ENCODE measurements at places on chromosomes 5 and 9.

- H3K36me3 ChIP-seq = no peaks in the 10 kb centered on the region
- H3K27ac ChIP-seq = no peak overlapping the region
- no peak overlapping the region for H3K4me3 ChIP-seq
- no peak for DNase-seq
- H3K27me3 ChIP-seq = no peaks in the 10 kb centered on the region
- no peaks in the 10 kb centered on the region for H3K4me1 ChIP-seq
Observed at GRCh38 chr5:164422400-164422799, 917.0 kb downstream of the MAT2B start.

GRCh38 chr5:57566914-57567313, 84.3 kb upstream of the ACTBL2 start:
- no peaks in the 10 kb centered on the region for H3K36me3 ChIP-seq
- no peak overlapping the region for H3K4me3 ChIP-seq
- H3K4me1 ChIP-seq = no peaks in the 10 kb centered on the region
- H3K27ac ChIP-seq = no peak overlapping the region
- H3K27me3 ChIP-seq = no peaks in the 10 kb centered on the region

GRCh38 chr9:130445268-130445983, 665 bp downstream of the ASS1 start:
- peak overlapping the region; percentile 87 for H3K27ac ChIP-seq
- peak overlapping the region; percentile 63 for H3K4me3 ChIP-seq
- DNase-seq = peak; percentile 69
- H3K36me3 ChIP-seq = no peaks in the 10 kb centered on the region
- peaks cover 16% of the 10 kb centered on the region for H3K4me1 ChIP-seq

DNA sequence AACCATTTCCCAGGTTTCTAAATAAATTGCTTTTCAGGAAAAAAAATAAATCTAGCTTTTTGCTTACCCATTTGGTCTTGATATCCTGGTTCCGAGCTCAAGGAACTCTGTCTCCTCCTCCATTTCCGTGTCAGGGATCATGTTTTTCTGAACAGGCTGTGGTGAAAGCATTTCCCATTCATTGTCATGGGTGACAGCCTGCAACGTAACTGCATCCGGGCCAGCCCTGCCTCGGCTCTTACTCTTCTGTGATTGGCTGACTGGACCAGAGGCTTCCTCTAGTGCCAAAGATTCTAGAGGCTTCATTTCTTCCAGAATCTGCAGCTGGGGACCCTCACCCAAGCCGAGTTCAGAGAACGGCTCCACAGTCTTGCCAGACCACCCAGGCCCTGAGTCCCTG, 61.0 kb upstream of the PCA3 start:
- H3K4me3 ChIP-seq = no peak overlapping the region
- no peaks in the 10 kb centered on the region for H3K27me3 ChIP-seq
- H3K4me1 ChIP-seq = no peaks in the 10 kb centered on the region
- H3K27ac ChIP-seq = no peak overlapping the region
- DNase-seq = no peak

- peak overlapping the region; percentile 85 for H3K27ac ChIP-seq
- H3K4me1 ChIP-seq = no peaks in the 10 kb centered on the region
- DNase-seq = no peak
- H3K36me3 ChIP-seq = no peaks in the 10 kb centered on the region
- no peaks in the 10 kb centered on the region for H3K27me3 ChIP-seq
- H3K4me3 ChIP-seq = peak overlapping the region; percentile 83
Observed at GRCh38 chr9:78235256-78235761, 566 bp upstream of the CEP78 start.

DNA sequence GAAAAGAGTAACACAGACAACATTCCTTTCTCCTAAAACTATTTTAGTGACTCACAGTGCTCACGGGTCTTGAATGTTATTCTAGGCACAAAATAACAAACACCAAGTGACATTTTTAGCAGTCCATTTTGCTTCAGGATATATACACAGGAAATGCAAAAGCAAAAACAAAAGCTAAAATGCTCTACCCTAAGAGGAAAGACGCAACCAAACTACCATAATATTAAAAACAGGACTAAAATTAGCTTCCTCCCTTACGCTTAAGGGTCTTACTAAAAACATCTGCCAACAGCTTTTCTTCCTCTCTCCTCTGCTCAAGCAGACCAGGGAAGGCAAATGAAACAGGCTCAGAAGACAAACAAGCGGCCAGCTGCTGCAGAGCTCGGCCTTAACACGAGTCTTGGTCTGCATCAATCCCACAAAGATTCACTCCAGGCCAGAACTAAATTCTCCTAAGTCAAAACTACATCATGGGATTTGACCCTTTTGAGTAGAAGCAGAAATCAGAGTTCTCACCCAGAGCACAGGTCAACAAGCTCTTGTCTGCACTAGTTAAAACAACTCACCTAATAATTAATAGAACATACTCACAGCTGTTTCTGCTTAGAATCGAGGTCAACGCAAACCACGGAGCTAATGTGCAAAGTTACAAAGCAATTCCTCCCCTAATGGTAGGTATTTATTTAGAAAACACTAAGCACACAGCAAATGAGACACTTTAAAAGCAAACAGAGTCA, 62.3 kb downstream of the RAPGEF1 start:
- peaks cover 27% of the 10 kb centered on the region for H3K4me1 ChIP-seq
- no peaks in the 10 kb centered on the region for H3K27me3 ChIP-seq
- H3K27ac ChIP-seq = peak overlapping the region; percentile 97

DNA sequence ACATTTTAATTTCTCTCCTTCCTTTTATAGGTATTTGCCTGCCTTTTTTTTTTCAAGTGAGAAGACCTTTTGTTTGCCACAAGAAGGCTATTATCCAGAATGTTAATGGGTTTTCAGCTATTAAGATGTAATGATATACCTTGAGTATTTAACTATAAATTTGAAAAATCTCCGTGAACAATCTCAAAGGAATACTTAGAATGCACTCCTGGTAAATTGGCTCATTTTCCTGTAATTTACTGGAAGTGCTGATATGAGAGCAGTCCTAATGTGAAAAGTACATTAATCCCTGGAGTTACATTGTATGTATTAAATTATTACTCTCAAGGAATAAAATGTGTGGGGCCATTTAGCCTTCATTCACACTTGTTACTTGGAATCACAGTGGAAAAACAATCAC, 32.4 kb downstream of the AOPEP start:
- no peak overlapping the region for H3K4me3 ChIP-seq
- H3K4me1 ChIP-seq = no peaks in the 10 kb centered on the region
- H3K27ac ChIP-seq = no peak overlapping the region

- no peaks in the 10 kb centered on the region for H3K36me3 ChIP-seq
- no peaks in the 10 kb centered on the region for H3K27me3 ChIP-seq
- H3K27ac ChIP-seq = no peak within 1 kb of the TSS
- no peak for DNase-seq
- H3K4me1 ChIP-seq = no peaks in the 10 kb centered on the region
Observed at GRCh38 chr5:180591311-180591887, at the start of gene SCGB3A1. SCGB3A1 (minus strand) TSS chr5:180591499; CDS start chr5:180591462, 37 bp downstream.

DNA sequence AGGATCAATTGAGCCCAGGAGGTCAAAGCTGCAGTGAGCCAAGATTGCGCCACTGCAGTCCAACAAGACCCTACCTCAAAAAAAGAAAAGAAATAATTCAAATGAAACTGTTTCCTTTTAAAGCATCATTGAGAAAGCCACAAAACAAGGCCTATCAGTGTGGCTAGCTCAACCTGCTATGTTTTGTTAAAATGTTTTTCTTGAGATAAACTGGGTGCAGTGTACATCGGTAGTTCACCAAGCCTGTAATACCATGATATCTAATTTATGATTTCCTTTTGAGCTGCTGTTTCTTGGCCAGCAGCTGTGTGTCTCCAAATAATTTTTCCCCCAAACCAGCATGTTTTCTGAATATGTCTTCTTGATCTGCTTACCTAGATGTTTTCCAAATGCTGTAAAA, 97.3 kb upstream of the GOLGA1 start:
- no peaks in the 10 kb centered on the region for H3K4me1 ChIP-seq
- no peak overlapping the region for H3K27ac ChIP-seq

GRCh38 chr5:89299998-89300397, 417.0 kb upstream of the MEF2C start:
- no peak overlapping the region for H3K27ac ChIP-seq
- no peak for DNase-seq
- H3K27me3 ChIP-seq = no peaks in the 10 kb centered on the region
- H3K4me1 ChIP-seq = no peaks in the 10 kb centered on the region
- H3K4me3 ChIP-seq = no peak overlapping the region

DNA sequence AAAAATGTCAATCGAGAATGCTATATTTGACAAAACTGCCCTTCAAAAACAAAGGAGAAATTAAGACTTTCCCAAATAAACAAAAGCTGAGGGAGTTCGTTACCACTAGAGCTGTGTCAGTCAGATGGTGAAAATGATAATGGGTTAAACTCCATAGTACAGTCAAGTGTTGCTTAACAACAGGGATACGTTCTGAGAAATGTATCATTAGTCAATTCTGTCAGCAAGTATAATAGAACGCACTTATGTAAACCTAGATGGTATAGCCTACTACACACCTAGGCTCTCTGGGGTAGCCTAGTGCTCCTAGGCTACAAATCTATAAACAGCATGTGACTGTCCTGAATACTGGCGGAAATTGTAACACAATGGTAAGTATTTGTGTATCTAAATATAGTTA, 138.7 kb downstream of the DRD1 start:
- no peak for DNase-seq
- H3K36me3 ChIP-seq = no peaks in the 10 kb centered on the region
- H3K27me3 ChIP-seq = no peaks in the 10 kb centered on the region

DNA sequence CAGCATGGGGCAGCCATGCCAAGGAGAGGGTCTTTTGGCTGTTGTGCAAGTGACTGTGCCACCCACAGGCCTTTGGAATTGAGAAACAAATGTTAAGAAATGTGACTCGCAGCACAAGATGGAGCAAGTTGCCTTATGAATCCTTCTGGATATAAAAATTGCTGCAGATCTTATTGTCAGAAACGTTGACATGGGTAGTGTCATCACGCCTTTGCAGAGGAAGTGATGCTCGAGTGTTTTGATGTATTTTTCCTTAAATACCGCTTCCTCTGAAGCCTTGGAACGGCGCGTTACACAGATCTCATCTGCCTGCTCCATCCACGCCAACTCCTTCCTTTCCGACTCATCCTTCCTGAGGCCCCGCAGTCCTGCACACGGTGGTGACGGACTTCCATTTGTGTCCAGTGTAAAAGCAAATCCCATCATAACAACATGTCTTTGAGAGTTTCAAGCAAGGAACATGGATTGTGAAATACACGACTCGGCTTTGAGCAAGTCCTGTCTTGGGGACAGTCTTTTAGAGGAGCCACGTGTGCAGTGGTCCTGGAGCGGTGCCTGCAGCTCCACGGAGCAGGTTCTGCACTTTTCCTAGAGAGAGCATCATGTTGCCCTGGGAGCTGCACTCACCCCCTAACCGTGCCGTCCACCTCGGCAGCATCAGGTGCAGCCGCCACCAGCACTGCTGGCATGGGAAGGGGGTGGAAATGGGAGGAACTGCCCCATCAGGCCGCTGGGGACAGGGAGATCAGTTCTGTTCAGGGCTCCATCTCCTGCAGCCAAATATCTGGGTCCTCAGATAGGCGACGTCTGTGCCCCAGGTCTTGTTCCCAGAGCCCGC, 15.1 kb downstream of the ROPN1L start:
- no peak for DNase-seq
- H3K27me3 ChIP-seq = no peaks in the 10 kb centered on the region
- no peaks in the 10 kb centered on the region for H3K4me1 ChIP-seq
- no peak overlapping the region for H3K27ac ChIP-seq

DNA sequence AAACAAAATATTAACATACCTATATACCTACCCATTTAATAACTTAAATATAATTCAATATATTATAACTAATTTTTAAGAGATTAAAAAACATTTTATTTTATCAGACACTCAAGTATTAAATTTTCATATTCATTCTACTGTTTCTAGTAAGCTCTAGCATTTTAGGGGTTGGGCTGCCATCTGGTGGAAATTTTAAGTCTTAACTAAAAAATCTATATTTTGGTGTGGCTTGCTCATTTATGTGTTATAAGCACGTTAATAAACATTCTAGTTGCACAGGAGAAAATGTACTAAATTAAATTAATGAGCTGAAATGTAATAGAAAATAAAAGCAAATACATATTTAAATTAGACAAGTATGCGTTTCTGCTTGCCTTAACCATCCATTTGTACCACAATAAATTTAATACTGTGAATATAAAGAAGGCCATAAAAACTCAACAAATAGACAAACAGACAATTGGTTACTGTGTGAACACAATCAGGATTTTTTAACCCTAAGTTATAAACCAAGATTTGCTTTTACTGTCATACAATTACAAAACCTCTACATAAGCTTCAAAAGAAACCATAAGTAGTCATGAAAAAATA, 1728.3 kb upstream of the CDH9 start:
- H3K27me3 ChIP-seq = no peaks in the 10 kb centered on the region
- no peaks in the 10 kb centered on the region for H3K4me1 ChIP-seq
- H3K27ac ChIP-seq = no peak overlapping the region
- H3K4me3 ChIP-seq = no peak overlapping the region
- no peaks in the 10 kb centered on the region for H3K36me3 ChIP-seq
- DNase-seq = no peak

DNA sequence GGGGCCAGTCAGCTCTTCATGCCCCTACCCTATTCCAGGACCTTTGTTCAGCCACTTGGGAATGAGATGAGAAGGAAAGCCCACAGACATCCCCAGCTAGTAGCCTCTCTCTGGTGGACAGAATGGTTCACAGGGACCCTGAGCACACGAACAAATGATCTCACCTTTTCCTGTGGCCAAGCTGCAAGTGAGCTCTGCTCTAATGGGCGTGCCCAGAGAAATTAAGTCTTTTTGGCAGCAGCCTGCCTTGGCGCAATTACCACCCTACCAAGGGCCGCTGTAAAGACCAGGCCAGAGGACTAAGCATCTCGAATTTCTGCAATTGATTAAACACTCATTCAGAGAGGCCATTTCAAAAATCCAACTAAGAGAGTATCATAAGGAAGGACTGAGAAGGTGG, 56.0 kb downstream of the WHRN start:
- H3K36me3 ChIP-seq = no peaks in the 10 kb centered on the region
- no peak for DNase-seq
- peak overlapping the region; percentile 82 for H3K27ac ChIP-seq
- no peaks in the 10 kb centered on the region for H3K27me3 ChIP-seq
- H3K4me1 ChIP-seq = peaks cover 6% of the 10 kb centered on the region

GRCh38 chr9:83027153-83027891, 35.6 kb downstream of the RASEF start:
- H3K27me3 ChIP-seq = no peaks in the 10 kb centered on the region
- H3K4me3 ChIP-seq = no peak overlapping the region
- H3K4me1 ChIP-seq = no peaks in the 10 kb centered on the region
- no peak for DNase-seq

- DNase-seq = no peak
- H3K36me3 ChIP-seq = no peaks in the 10 kb centered on the region
- no peak overlapping the region for H3K4me3 ChIP-seq
Observed at GRCh38 chr9:3674561-3674960, 148.8 kb upstream of the RFX3 start.

GRCh38 chr9:104304925-104305324, 199.1 kb upstream of the OR13F1 start:
- no peak overlapping the region for H3K27ac ChIP-seq
- no peaks in the 10 kb centered on the region for H3K27me3 ChIP-seq
- H3K36me3 ChIP-seq = no peaks in the 10 kb centered on the region
- DNase-seq = no peak
- no peaks in the 10 kb centered on the region for H3K4me1 ChIP-seq
- H3K4me3 ChIP-seq = no peak overlapping the region

- DNase-seq = no peak
- H3K27me3 ChIP-seq = no peaks in the 10 kb centered on the region
- H3K4me1 ChIP-seq = no peaks in the 10 kb centered on the region
Observed at GRCh38 chr9:109086221-109086620, 33.5 kb downstream of the TMEM245 start.

GRCh38 chr9:68443624-68444023, 87.2 kb downstream of the PGM5 start:
- H3K4me3 ChIP-seq = no peak overlapping the region
- DNase-seq = no peak
- H3K36me3 ChIP-seq = no peaks in the 10 kb centered on the region
- no peaks in the 10 kb centered on the region for H3K27me3 ChIP-seq
